Amniotic epithelial cell (primary cell): ENCODE measurements at places on chromosomes 6 and 20.

DNA sequence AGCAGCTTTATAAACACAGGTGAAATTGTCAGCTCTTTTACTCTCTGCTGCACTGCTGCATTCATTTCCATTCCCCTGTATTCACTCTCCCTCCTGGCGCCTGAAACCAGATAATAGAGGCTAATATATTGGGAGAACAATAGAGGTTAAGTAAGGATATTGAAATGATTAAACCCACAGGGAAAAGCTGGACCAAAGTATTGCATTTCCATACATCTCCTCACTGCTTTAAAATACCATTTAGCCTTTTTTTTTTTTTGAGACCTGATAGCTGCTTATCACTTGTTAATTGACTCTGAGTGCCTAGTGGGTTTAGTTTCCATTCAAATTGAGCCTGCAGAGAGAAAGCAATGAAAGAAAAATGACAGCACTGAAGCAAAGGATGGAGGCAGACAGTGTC, 540.5 kb upstream of the IMPG1 start:
- no peak for DNase-seq

GRCh38 chr6:71473926-71474325, 185.3 kb downstream of the OGFRL1 start:
- peak; percentile 97 for DNase-seq

DNA sequence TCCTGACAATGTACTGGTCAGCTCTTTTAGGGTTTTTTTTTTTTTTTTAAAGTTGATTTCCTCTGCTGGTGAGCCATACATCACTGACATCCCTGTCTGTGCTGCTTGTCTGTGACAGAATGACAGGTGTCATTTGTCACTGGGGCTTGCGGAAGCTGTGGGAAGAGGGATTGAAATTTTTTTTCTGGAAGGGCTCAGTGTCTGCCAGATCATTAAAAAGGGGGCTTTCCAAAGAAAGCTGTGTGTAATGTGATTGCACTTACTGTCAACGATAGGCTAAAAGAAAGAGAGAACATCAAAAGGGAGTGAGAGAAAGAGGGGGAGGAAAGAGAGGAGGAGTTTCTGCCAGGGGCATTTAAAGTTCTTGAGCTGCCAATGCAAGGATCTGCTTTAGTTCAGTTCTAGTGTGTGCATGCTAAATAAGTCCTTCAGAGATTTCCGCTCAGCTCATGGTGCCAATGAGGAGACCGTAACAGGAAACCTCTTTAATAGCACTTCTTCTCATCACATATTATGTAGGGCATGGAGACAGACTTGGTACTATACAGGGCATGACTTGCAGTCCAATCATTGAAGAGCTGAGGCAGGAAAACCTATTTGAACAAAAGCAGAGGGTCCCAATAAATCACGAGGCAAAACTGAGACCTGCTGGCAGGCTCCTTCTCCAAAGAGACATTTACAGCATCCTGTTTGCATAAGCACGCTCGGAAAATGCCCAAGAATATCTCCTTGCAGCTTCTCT, 177.2 kb downstream of the TSHZ2 start:
- no peak for DNase-seq

GRCh38 chr20:36206068-36206467, 30.2 kb upstream of the AAR2 start:
- DNase-seq: no peak

DNA sequence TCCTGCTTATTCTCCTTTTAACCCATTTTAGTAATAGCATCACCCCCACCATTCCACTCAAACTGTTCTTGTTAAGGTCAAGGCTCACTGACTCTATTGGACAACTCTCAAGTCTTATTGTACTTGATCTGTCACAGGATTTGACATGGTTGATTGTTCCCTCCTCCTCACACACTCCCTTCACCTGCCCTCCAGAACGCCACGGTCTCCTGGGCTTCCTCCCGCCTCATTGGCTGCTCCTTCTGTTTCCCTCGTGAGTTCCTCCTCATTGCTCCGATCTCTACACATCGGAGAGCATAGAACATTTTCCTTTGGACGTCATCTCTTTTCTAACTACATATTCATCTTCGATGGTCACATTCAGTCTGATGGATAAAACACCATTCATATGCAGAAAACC, 55.1 kb downstream of the STMND1 start:
- no peak for DNase-seq

DNA sequence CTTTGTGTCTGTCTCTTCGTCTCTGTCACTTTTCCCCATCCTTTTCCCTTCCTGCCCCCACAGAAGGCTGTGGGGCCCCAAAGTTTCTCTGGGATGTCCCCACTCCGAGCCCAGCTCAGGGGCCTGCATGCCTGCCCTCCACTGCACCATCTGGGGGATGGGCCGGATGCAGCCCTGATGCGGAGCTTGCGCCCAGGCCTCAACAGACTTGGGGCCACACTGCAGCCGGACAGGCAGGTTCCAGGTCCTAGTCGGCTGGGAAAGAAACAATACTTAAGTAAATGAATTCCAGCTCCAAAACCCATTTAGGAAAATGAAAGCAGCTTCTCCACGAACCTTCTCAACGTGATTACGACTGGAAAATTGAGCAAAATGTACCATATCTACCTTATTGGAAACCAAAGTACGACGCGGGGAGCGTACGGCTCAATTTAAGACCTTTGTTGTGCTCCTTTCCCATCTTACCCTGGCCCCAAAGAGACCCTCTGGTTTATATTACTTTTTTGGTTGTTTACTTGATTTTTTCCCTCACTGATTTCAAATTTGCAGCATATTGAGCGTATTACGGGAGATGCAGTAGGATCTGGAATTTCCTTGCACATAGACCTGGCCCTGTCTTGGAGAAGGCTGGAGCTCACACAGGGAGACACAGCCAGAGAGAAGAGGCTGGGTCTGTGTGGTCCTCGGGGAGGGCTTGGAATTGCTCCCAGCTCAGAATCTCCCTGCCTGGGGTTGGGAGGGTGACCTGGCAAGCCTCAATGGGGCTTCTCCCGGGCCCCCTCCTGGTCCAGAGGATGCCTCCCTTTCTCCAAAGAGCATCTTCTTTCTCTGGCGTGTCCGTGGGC, 8.0 kb downstream of the FOXC1 start:
- DNase-seq: no peak

- DNase-seq: no peak
These were observed 983 bp upstream of the KCNQ5 start for GRCh38 chr6:72620871-72621290.

DNA sequence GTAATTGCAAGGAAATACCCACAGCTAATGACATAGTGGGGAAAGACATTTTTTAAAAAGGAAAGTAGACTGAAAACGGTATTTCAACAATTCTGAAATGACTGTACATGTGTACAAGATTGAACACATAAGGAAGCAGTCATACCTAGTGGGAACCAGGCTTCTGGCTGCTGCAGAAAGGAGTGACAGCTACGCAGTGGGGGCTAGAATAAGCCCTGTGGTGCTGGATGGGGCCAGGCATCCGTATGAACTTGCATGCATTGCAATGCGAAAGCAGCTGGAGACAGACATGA, 54.9 kb upstream of the GPR31 start:
- DNase-seq: no peak

- DNase-seq: peak; percentile 89
These were observed 111.1 kb upstream of the CCDC28A start for GRCh38 chr6:138662471-138662870.

DNA sequence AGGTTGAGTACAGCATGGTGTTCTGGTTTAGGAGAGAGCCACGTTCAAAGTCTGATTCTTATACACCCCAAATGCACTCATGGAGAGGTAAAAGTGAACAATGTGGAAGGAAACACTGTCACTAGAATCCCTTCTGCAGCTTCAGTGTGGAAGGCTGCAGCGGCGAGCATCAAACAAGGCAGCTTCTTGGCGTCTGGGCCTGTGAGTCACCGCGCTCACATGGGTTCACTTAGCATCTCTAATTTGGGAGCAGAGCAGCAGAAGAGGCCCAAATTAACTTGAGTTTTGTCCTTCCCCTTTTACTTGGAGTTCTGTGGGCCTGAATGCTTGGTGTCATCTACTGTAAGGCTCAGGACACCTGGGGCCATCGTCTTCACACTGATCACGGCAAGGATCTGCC, 10.9 kb upstream of the E2F1 start:
- no peak for DNase-seq

DNA sequence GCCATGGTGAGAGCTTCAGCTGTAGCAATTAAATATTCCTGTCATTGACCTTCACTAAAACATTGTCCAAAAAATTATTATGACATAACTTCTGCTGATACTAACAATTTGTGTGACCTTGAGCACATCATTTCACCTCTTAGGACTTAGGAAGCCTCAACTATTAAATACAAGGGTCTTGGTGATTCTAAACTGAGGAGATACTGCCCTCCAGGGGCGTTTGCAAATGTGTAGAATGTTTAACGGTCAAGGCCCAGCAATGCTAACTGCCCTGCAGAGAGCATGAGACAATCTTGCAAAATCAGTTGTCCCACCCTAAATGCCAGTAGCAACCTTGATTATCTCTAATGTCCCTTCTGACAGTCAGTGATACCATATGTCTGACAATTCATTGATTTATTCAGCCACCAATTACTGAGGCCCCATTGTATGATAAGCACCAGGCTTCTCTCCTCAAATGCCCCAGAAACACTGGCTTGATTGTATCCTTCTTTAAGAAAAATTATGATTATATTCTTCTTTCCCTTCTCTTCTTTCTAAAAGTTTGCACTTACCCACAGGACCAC, 284.1 kb upstream of the PLN start:
- no peak for DNase-seq

DNA sequence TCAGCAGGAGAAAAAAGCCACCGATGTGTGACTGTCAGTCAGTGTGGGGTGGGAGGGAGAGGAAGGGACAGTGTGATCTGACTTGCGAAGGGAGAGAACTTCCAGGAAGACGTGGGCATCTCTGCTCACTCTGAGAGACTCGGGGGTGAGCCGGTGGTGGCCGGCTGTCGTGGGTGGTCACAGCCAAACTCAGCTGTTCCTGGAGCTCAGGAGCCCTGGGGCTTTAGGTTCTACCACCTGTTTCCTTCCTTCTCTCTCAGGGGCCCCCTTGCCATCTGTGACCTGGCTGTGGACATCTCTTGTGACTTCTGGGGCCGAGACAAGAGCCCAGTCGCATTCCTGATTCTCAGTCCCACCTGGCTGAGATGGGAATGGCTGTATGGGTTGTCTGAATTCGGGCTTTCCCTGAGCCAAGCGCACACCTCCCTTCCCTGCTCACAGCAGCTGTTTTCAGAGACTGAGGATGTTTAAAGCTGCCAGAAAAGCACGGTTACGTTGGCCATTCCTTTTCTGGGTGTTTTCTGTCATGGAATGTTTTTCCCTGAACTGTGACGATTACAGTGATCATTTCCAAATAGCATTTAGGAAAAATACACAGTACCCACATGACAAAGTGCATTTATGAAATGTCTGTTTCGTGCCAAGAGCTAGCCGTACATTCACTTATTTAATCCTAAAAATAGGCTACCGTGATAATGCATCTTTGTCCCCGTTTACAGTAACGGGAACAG, 36.5 kb downstream of the SYNJ2 start:
- DNase-seq: no peak

DNA sequence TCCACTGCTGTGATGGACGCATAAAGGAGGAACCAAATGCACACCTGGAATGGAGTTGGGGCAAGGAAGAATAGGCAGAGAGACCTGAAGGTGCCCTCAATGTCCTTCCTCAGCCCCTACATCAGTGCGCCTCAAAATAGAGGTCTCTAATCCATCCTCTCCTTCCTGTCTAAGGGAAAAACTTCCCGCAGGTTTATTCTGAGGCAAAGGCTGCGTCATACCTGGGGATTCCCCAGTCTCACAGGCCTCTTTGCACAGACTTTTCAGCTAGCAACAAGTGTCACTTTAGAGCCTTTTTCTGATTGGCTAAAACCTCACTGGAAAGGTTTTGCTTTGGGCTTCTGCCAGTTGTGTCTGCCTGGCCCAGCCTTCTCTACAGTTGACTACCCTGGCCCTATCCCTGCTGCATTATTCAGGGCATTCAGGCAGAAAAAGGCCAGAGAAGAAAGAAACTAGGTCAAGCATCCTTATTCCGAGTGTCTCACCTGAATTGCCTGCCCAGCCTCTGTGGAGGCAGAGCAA, 1.8 kb upstream of the HLA-DQB1 start:
- DNase-seq: peak; percentile 35

DNA sequence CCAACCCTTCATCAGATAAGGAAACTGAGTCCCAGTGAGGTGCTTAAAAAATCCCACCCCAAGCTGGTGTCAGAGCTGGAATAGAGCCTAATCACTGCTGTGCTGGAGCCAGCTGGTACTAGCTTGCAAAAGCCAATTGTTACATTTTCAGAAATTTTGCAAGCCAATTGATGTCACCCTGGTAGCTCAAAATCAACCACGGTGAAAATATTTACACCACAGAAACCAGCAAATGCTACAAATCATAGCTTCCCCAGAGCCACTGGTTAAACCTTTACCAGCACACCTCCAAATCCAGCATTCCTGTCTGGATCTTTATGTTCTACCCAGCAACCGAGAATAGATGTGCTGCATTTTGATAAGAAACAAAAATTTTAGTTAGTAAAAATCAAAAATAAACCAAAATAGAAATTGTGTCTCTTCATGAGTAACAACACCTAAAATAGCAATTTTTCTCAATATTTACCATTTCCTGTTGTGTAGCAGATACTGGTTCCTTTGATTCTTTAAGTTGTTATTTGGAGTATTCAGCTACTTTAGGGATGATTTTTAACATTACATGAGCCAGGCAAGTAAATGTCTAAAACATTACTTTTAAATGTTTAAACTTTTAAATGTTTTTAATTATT, 7.2 kb upstream of the LCA5 start:
- peak; percentile 83 for DNase-seq

DNA sequence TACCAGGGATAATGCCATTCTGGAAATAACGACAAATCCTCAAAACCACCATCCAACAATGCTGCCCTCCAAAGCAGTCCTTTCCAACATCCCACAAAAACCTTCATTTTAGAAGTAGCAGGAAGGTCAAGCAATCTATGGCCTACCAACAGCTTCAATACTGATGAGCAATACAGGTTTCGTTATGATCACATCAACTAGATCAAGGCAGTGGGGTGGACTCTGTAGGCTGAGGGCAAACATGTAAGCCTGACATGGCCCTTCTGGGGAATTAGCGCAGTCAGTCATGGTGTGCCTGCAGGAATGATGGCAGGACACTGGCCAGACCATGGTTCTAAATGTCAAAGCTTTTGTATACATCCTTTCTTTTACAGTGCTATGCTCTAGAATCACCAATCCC, 41.7 kb downstream of the EZR start:
- no peak for DNase-seq

- no peak for DNase-seq
These were observed 66.0 kb downstream of the KIZ start for GRCh38 chr20:21191839-21192238.

- no peak for DNase-seq
These were observed 28.6 kb upstream of the TGM2 start for GRCh38 chr20:38193586-38194105.

GRCh38 chr20:48489656-48490055, 338.1 kb downstream of the PREX1 start:
- DNase-seq: no peak
